Smooth muscle cell of the pulmonary artery (primary cell): ENCODE measurements at places on chromosomes 12 and 14. TPM values are rescaled to one million over a fixed set of nuclear protein-coding genes. Genes with fewer than 3 reads are reported as not detected.

The RHEBL1 gene
- 0.23 and 0.59 TPM in 2 replicates for total RNA-seq

The SSPN gene
- total RNA-seq, result 13.3 and 30.8 TPM in 2 replicates

The DTX3 gene
- total RNA-seq, result 15.6 and 24.3 TPM in 2 replicates

The ZNF219 gene
- total RNA-seq, result 4.2 and 8.4 TPM in 2 replicates

The SSTR1 gene
- total RNA-seq, result 6.2 and 14.5 TPM in 2 replicates

The RNASE7 gene
- not detected in 2 replicates for total RNA-seq

The AMDHD1 gene
- 0.07 and 0.13 TPM in 2 replicates for total RNA-seq

The ASCL1 gene
- not detected in 2 replicates for total RNA-seq
